ENCODE measurements at places on chromosomes 11 and 22. TPM values are rescaled to one million over a fixed set of nuclear protein-coding genes. Genes with fewer than 3 reads are reported as not detected.

GRCh38 chr11:7969756-7970646 lies 4.8 kb upstream of the NLRP10 start:
- H3K27me3 ChIP-seq: no peaks in the 10 kb centered on the region
- no peak for DNase-seq
- no peak overlapping the region for H3K27ac ChIP-seq
- no peaks in the 10 kb centered on the region for H3K36me3 ChIP-seq
- H3K4me1 ChIP-seq: no peaks in the 10 kb centered on the region

DNA sequence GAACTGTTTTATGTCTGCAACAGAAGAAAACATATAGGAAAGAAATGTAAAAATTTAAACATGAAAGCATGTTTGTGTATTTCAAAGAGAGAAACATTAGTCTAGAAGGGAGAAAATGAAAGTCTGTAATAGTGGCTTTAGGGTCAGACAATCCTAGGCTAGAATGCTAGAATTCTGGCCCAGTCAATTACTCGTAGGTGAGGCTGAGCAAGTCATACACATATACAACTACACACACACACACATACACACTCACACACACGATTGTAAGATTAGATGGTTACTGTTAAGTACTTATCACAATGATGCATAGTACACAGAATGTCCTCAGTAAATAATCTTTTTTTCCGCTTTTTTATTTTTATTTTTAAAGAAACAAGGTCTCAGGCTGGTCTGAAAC lies 37.7 kb upstream of the PCF11 start:
- no peaks in the 10 kb centered on the region for H3K27me3 ChIP-seq
- no peak overlapping the region for H3K4me3 ChIP-seq
- H3K4me1 ChIP-seq: peaks cover 5% of the 10 kb centered on the region
- DNase-seq: no peak
- H3K36me3 ChIP-seq: no peaks in the 10 kb centered on the region

Gene TRIM49C
- total RNA-seq: not detected

- no peaks in the 10 kb centered on the region for H3K27me3 ChIP-seq
- H3K4me1 ChIP-seq: no peaks in the 10 kb centered on the region
- H3K4me3 ChIP-seq: no peak overlapping the region
- no peak for DNase-seq
- H3K27ac ChIP-seq: no peak overlapping the region
- no peaks in the 10 kb centered on the region for H3K36me3 ChIP-seq
Measured at GRCh38 chr22:49019737-49020713, 807.6 kb downstream of the BRD1 start.

Gene VPREB1
- not detected for total RNA-seq

Measured in transverse colon (tissue), 4 donors.